ENCODE measurements at places on chromosomes 1 and 21.

DNA sequence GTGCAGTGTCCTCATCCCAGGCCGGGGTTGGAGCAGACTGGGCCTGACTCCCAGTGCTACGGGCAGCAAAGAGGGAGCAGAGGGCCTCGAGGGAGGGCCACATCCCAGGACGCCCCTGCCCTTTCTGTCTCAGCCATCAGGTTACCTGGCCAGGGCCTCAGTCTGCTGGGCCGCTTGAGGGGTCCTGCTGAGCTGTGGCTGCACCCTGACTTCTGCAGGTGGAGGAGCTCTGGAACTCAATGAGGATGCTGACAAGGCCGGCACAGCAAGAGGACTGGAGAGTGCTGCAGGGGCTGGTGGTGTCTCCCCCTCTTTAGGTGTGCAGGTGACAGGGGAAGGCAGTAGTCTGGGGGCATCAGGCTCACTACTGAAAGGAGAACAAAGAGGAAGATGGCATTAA, 3.3 kb downstream of the ZNF692 start:
- no peak for DNase-seq

DNA sequence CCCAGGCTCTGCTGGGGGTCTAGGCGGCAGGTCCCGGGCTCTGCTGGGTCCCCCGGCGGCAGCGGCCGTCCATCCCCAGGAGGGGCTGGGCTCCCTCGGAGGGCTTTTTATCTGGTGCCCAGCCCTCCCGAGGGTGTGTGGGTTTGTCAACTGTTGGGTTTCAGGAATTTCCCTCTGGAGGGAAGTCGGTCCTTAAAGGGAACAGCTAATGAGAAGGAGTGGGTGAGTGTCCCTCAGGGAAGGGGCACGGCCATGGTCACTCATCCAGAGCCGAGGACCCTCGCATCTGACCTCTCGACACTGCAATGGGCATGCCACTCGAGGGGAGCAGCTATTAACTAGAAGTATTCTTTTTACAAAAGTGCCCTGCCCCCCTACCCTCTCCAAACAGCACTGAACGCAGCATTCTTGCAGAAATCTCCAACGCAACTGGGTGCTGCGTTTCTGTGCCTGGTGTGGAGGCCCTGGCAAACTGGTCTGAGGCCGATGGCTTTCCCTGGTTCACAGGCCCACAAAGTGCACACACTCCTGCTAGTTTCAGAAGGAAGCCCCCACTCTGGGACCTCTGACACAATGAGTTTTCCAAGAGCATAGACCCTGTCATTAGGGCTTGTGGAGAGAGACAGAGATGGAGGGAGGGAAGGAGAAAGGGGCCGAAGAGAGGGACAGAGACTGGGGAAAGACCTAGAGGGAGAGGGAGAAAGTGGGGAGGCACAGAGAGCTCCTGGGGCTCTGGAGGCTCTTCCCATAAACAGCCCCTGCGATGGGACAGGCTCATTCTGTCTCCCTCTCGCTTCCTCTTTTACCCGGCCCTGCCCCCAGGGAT, 1.0 kb upstream of the TSPEAR start:
- DNase-seq: no peak

DNA sequence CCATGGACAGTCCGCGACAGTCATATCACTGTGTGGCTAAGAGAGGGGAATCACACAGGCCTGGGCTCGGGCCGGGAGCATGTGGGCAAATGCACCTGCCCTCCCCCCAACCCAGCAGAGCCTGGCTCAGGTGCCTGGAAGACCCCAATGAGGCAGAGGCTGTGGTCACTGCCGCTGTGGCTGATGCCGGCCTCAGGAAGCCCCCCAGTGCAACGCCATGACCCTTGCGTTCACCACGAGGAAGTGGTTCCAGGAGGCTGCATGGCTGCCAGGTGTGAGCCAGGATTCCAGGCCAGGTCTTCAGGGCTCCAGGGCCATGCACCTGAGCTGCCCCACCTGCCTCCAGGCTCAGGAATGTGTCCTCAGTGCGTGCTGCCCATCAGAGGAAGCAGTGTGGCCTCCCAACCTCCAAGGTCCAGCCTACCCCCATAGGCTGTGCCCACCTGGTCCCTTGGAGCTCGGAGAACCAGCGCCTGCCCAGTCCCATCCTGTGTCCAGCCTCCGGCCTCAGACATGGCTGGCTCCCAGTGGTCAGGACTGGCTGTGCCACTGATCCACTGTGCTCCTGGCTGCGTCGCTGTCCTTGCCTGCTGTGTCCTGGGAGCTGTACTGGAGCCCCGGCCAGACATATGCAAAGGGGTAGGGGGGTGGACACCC, 8.0 kb downstream of the ARHGEF16 start:
- no peak for DNase-seq

DNA sequence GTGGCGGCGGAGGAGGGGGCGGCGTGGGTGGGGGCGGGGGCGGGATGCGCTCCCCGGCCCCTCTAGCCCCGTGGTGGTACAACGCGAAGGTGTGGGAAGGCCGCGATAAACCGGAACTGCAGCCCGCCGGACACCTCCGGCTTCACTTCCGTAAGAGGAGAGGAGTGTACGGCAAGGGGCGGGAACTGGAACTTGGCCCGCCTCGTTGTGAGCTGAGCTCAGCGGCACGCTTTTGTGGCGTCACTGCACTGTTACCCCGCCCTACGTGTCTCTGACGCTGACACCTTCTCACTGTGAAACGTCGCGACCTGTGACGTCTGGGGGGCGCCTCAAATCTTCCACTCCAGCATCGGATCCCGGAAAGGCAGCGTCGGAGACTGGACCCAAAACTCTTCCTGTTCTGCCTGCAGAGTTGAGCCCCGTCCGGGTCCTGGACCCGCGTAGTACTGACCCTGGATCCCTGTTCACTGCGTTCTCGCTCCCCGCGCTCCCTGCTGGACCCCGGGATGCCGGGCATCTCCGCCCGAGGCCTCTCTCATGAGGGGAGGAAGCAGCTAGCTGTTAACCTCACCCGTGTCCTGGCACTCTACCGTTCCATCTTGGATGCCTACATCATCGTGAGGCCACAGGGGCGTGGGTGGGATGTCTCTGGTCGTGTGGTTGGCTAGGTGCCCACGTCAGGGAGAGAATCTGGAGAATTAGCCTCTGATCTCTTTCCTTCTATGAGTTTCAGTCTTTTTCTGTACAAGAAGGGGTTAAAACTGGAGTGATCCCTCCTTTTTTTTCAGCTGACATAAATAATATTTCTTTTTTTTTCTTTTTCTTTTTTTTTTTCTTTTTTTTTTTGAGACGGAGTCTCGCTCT, at the start of gene ISG20L2:
TSS of gene ISG20L2 (minus strand) at position 168 of the 864 bp plus-strand sequence. CDS start 1,114 bp downstream, outside the sequence.
- DNase-seq: peak; percentile 99

DNA sequence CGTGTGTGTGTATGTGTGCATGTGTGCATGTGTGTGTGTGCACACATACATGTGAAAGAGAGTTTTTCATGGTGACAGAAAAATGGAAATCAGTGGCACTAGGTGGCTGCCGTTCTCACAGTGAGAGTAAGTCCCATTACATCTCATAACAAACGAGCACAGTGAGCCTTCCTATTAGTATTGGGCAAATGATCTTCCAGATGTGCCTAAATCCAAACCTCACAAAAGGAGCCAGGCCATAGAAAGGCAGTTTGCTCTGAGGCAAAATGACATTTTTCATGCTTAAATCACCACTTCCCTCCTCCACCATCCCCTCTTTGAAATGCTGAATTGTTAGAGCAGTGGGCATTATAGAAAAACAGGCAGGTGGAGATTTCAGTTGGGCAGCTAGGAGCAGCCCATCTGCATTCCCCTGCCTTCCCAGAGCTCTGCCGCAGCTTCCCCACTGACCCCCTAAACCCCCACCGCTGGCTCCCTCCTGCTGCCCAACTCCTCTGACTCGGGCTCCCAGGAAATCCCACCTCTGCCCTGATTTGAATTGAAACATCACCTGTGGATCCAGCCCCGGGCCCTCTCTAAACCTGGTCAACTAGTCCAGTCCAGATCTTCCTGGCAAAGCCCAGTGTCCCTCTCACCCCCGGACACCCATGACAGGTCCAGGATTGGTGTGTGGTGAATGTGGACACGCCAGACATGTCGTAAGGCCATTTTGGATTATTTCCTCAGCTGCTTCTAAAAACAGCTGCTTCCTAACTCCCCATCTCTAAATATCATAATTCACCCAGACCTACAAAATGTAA, 190.5 kb downstream of the SEC16B start:
- no peak for DNase-seq

GRCh38 chr1:212495766-212496494, 63.2 kb downstream of the NENF start:
- DNase-seq: no peak

DNA sequence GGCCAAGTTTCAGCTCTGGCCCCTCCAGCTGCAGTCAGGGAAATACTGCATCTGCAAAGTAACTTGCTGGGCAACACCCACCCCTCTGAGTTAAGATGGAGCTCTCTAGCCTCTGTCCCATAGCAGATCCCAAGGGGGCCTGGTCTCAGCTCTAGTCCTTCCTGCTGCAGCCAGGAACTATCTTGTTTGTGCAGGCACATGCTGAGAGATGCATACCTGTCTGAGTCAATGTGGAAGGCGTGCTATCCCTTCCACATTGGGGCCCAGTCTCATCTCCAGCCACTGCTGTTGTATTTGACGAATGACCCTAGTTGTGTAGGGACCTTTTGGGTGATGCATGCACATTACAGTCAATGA, 76.4 kb downstream of the CTH start:
- DNase-seq: no peak

GRCh38 chr1:173448945-173449344, 28.2 kb upstream of the PRDX6 start:
- DNase-seq: no peak

- no peak for DNase-seq
Measured at GRCh38 chr1:40638097-40639036, 27.1 kb downstream of the RIMS3 start.

DNA sequence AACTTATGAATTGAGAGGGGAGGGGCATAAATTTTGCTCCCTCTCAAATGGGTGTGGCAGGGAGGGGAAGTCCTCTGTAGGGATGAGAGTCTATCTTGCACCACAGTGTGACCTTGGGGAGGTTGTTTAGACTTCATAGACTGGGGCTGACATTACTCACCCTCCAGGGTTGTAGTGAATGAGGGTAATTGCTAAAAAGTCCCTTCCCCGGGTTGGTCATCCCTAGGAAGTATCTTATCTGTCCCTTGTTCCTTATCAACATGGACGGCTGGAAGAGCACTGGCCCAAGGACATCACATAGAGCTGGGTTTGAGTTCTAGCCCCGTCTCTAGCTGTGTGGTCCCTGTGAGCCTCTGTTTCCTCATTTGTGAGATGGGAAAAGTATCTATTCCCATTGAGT, 52.4 kb upstream of the SLC2A1 start:
- no peak for DNase-seq

DNA sequence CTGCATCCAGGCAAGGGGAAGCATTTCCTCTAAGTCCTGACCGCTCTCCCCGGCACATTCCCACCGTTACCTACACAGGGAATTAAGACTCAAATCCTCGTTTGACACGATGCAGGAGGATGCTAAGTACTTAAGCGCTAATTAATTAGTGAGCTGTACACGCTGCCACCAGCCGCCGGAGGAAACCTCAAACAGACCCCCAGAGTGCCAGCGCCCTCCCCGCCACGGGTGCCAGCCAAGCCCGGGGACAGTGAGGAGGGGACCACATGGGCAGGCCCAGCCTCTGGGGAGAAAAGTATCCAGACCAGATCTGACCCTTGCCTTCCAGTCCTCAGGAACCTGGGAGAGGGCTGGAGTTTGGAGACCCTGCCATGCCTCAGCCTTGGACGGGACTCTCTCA, 17.4 kb upstream of the CASZ1 start:
- DNase-seq: no peak

GRCh38 chr1:204480515-204480914, 14.1 kb downstream of the PIK3C2B start:
- no peak for DNase-seq

- DNase-seq: no peak
Measured at GRCh38 chr21:14040386-14040785, 170.4 kb downstream of the LIPI start.

DNA sequence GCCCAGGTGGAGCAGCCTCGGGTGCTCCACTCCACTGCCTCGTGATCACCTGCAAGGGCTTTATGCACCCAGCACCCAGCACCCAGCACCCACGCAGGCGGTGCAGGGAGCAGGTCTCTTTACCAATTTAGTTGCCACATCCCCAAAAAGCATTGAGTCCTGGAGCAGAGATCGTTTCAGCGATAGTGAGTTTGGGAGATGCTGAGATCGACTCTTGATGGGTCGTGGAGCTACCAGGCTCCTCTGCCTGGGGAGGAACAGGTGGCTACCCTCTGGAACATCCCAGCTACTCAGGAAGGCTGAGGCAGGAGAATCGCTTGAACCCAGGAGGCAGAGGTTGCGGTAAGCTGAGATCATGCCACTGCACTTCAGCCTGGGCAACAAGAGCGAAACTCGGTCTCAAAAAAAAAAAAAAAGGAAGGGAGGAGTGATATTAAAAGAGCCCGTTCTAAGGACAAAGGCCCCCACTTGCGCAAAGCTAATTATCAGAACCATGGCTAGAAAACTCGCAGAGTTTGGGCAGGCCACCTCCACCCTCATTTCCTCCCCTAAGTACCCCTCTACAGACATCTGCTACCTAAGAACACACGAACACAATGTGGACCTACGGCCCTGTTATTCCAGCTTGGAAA, 106.5 kb upstream of the SLC45A1 start:
- DNase-seq: no peak

DNA sequence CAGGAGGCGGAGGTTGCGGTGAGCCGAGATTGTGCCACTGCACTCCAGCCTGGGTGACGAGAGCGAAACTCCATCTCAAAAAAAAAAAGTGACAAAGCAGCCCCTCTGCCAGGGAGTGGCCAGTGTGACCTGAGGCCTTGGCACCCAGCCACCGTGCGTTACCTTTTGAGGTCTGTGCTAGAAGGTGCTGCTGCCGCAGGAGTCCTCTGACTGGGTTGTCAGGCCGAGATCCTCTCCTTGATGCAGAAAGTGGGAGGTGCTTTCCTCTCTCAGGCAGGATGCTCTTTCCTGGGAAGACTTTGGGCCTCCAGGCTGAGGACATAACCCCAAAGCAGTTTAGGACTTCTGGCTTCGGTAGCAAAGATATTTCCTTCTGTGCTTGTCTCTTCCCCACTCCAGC, 280.5 kb upstream of the VAMP3 start:
- DNase-seq: no peak

GRCh38 chr1:198623752-198624647, 14.8 kb upstream of the PTPRC start:
- no peak for DNase-seq

DNA sequence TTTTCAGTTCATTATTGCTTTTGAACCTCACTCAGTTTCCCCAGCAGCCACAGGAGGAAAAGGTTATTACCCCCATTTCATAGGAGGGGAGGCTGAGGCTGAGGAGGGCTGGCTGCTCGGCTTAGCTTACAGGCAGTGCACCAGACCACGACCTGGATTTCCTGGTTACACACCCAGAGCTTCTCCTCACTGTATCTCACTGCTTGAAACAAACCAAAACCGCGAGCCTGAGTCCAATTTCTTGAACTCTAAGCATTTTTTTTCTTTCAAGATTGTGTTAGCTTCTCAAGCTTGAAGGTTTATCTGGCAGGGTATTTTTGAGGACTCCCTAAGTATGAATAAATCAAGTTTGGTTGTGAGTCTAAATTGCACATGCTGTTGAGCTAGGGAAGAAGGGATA, 188.9 kb upstream of the EDN2 start:
- no peak for DNase-seq

- DNase-seq: no peak
Measured at GRCh38 chr1:203649999-203650836, 23.6 kb downstream of the ATP2B4 start.
